ENCODE measurements at places on chromosomes 3 and 15.

DNA sequence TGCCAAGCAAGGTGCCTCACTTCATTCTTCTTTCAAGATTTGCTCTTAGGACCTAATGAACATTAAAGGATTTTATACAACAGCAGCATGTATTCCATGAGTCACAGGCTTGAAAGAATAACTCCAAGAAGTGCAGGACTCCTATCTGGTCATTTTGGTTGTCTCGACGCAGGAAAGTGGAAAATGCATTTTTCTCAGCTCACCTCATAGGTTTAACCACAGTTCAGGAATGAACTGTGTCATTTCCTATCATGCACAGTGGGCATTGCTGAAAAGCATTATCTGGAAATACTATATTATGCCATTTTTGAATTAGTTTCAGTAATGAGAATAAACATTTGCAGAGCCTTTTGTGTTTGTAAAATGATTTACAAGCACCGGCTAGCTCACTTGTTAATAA, 98.7 kb upstream of the BFSP2 start:
- DNase-seq: peak; percentile 39

DNA sequence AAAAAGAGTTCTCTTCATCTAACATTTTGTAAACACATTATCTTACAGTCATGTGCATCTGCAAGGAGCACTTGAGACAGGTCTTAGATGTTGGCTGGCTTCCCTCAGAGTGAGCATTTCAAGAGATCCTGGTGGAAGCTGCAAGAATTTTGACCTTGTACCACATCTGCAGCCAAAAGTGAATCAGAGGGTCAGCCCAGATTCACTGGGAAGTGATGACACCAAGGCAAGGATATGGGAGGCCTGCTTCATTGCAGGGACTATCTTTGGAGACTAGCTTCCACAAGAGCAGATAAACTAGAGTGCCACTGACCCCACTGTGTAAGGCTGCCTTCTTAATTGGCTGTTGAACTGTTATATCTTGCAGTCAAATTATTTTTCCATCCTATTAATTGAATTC, 21.3 kb upstream of the GADL1 start:
- DNase-seq: no peak

GRCh38 chr15:63879995-63880394, 46.2 kb upstream of the HERC1 start:
- no peak for DNase-seq

DNA sequence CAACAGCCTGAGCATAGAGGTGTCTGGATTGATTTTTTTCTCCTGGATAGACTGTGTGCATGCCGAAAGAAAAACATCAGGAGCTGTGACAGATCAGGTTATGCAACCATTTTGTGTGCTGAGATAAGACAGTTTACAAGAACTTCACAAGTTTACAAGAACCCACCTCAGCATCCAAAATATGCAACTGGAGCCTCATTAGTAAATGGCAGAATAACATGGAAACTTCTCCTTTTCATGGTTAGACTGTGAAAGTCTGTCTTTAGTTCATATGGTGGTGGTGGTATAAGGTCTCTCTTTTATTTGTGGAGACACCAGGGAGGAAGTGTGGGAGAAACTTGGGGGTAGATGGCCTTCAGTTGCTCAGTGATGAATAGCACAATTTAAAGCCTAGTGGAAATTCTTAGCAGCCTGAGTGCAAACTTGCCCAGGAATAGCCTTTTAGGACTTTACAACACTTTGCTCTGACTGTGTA, 3.7 kb upstream of the ZNF609 start:
- no peak for DNase-seq

DNA sequence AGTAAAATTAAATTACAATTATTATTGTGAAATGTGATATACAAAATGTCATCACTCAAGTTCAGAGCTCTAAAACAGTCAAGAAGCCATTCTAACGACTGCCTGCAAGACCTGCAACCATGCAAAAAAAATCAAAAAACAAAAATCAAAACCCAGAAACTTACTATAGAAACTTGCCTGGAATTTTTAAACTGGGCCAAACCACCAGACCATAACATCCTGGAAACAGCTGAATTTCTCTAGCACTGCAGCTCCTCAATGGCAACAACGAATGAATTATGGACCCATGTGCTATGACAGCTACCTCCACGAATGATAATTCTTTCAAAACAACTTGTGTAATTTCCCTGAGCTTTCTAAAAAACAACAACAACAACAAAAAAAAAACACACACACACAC, 130.0 kb upstream of the KCNMB2 start:
- DNase-seq: no peak

GRCh38 chr3:175207361-175207760, 348.2 kb downstream of the NAALADL2 start:
- DNase-seq: no peak

DNA sequence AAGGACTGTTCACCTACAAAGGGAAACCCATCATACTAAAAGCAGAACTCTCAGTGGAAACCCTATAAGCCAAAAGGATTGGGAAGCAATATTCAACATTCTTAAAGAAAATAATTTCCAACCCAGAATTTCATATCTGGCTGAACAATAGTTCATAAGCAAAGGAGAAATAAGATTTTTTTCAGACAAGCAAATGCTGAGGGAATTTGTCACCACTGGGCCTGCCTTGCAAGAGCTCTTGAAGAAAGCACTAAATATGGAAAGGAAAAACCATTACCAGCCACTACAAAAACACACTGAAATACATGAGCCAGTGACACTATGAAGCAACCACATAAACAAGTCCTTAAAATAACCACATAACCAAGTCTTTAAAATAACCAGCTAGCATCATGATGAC, 28.9 kb upstream of the DCBLD2 start:
- DNase-seq: no peak

DNA sequence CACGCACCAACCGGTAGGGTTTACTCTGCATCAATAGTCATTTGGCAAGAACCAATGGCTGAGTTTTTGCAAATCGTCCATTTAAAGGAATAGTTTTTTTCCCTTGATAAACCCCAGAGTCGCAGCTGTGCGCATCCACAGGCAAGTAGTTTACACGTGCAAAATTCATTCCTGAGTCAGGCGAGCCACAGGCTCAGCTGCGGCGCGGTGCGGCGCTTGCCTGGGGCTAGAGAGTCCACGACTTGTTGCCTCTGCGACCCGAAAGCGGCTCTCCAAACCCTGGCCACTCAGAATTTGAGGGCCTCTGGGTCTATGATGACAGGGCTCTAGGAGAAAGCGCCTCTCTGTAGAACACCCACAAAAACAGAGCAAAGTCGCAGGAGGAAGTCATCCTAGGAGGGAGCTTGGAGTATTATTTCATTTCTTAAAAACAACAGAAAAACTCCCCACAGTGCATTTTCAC, 36.7 kb downstream of the ZIC4 start:
- no peak for DNase-seq

- DNase-seq: no peak
These were observed 378.7 kb upstream of the AZI2 start for GRCh38 chr3:28727307-28727706.

DNA sequence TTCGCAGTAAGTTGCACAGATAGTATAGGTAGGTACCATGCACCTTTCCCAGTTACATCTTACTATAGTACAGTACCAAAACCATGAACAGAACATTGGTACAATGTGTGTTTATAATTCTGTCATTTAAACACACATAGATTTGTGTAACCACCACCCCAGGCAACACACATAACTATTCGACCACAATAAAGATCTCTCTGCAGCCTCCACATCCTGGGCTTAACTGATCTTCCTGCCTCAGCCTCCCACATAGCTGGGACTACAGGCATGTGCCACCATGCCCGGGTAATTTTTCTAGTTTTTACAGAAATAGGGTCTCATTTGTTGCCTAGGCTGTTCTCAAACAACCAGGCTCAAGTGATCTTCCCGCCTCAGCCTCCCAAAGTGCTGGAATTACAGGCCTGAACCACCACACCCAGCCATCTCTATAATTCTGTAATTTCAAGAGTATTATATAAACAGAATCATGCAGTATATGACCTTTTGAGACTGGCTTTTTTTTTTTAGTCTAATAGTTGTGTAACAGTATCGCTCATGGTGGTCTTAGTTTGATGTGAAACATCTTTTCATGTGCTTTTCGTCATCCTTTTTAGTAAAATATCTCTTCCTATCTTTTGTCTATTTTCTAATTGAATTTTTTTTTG, 13.3 kb upstream of the TMF1 start:
- no peak for DNase-seq

DNA sequence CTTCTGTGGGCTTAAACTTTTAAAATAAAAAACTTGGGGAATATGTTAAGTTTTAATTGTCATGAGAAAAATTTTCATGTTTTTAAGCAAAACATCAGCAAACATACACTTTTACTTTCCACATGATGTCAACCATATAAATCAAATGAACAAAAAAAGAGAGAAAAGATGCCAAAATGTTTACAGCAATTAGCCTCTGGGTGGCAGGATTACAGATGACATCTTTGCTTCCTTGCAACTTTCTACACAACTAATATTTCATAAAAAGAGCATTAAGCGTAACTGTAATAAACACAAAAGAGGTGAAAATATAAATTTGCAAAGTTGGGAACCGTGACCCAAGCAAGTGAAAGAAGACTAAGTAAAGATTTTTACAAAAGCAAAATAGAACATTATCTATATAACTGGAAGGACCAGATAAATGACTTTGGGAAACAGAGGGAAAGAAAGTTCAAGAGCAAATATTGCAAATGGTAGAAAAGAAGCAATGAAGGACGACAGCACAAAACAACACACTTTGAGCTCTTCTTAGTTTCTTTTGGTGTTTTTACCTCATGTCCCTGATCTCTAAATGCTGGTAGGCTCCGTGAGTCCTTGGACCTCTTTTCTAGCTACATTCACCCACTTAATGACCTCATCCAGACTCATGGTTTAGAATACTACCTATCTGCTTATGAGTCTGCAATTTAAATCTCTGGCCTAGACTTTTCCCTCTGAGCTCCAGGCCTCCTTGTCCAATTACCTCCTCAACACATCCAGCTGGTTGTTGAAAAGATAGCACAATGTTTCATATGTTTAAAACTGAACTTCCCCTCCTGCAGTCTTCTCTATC, 9.4 kb downstream of the TP53BP1 start:
- DNase-seq: no peak

DNA sequence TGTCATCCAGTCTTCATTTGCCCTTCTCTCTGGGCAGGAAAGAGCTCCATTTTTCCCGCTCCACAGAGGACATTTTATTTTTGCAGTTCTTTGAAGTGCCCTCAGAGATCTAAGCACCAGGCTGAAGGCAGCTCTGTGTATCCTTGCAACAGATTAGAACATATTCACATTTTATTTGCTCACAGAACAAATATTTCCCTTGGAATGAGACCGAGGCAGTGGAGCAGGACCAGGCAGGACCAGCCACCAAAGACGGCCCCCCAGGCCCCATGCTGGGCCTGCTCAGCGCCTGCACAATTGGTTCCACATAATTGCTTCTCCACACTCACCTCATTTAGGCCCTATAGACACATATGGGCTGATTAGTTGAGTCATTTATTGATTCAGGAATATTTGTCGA, 15.7 kb upstream of the ETV5 start:
- no peak for DNase-seq

DNA sequence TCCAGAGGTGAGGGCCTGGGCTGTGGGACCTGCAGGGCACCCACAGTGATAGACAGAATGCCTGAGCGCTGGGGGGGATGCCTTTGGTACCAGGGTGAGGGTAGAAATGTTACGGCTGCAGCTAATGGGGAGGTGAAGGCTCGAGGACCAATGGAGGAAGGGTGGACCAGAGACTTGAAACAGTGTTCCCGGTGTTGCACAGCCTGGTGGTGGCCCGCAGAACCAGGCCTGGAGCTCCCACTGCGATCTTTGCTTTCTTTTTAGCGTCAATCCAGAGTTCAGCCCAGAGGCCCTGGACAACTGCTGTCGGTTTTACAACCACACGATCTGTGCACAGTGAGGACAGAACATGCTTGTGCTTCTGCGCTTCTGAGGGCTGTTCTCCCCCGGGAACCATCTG, 36.8 kb upstream of the PDE8A start:
- no peak for DNase-seq

GRCh38 chr15:26504009-26504408, 268.9 kb downstream of the GABRB3 start:
- DNase-seq: no peak

DNA sequence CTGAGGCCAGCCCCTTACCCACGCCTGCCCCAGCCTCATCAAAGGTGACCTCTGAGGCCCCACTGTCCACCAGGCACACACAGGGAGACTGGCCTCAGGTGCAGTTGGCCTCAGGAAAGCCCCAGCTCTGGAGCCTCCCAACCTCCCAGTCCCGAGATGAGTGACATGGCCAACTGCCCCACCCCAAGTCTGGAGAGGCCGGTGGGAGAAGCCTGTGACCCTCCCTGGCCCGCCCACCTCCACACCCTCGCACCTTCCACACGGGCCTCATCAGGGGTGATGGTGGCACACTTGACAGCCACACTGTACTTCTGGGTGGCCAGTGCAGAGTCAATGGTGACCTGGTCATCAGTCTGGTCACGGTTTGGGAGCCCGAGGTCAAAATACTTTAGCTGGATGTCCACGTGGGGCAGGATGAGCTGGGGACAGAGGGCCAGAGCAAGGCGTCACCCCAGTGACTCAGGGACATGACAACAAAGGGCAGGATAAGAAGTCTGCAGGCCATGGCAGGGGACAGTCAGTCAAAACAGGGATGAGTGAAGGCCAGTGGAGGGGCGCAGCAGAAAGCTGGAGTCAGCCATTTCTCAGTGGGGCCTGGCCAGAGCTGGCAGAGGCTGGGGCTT, 11.9 kb downstream of the IDH2 start:
- DNase-seq: no peak

- DNase-seq: no peak
These were observed 24.1 kb downstream of the POMGNT2 start for GRCh38 chr3:43081796-43082195.

- no peak for DNase-seq
These were observed 30.4 kb upstream of the RARRES1 start for GRCh38 chr3:158762701-158763100.

DNA sequence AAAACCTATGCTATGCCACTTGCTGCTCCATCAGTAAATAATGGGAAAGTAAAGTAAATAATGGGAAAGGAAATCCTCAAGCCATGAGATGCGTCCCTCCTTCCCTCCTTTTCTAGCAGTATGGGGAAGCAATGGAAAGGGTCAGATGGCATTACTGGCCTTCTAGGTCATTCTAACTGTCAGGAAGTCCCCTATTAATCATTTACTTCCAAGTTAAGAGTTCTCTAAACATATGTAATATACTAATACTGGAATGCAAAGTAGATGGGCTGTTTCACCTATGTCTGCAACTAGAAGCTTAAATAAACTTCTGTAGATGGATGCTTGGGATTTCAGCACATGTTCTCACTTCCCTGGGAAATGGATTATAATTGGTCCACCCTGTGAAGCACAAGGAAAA, 55.9 kb downstream of the MDFIC2 start:
- no peak for DNase-seq

- DNase-seq: no peak
These were observed 37.2 kb downstream of the TIGIT start for GRCh38 chr3:114331007-114331406.

DNA sequence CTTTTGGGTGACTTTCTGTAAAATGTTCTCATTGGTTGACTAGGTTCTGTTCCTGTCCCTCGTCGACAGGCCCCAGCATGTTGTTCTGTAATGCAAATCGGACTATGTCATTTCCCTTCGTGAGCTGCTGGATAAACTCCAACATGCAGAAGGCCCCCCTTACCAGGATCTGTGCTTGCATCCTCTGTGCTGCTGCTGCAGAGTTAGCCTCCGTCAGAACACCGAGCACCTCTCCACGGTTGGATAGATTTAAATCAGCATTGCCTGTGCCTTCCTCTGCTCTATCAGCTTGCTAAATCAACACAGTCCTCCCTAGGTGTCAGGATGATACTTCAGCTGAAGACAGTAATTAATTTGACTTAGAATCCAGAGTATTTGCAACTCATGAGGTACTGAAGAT, 12.7 kb upstream of the MINDY4B start:
- no peak for DNase-seq

GRCh38 chr3:111481551-111481950, 60.4 kb upstream of the CD96 start:
- DNase-seq: no peak

All from smooth muscle cell of the brain vasculature (primary cell).